ENCODE measurements at places on chromosomes 12 and 14.

DNA sequence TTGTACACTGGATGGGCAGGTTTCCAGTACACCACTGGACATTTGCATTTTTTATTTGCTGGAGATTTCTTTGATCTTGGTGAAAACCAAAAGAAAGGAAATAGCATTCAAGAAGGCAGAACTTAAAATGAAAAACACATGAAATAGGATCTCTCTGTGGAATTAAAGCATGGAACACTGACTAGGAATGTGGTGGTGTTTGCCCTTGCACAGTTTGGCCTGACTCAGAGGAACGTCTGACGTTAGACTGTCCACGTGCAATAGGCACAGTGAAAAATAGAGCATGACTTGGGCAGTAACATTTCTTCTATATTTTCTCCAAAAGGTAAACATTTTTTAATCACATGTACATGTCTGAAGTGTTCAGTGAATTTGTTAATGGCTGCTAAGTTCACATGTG lies 474.1 kb upstream of the PRICKLE1 start:
- DNase-seq = no peak

DNA sequence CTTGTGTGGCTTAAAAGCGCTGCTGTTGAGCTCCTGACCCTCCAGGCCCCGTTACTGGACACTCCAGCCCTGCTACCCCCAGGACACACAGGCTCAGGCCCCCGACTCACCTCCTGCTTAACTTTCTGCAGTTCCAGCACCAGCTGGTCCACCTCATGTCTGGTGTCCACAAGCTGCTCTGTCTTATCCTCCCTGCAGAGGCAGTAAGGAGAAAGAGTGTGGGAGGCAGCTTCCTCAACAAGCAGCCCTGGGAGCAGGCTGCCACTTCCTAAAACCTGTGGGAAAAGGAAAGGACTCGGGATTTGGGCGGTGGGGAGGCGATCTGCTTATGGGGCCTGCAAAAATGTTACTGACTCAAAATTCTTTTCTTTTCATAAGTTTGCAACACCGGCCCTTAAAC lies 79.2 kb downstream of the CCDC88C start:
- no peak for DNase-seq

GRCh38 chr12:95836185-95836609 lies 22.6 kb upstream of the SNRPF start:
- no peak for DNase-seq

GRCh38 chr14:77663293-77663692 lies 44.5 kb downstream of the ALKBH1 start:
- no peak for DNase-seq
